ENCODE measurements at places on chromosomes 3 and 15. TPM values are rescaled to one million over a fixed set of nuclear protein-coding genes. Genes with fewer than 3 reads are reported as not detected.

The MYO5C gene
- total RNA-seq, result 22.3 TPM

The PLOD2 gene
- total RNA-seq, result 31.0 TPM

The TRIM42 gene
- total RNA-seq, result not detected

The HHATL gene
- total RNA-seq, result not detected

The ADAMTS17 gene
- 0.06 TPM for total RNA-seq

The IGSF11 gene
- total RNA-seq, result not detected

The RRP9 gene
- 56.8 TPM for total RNA-seq

The CILP gene
- total RNA-seq, result not detected

The IQCF5 gene
- total RNA-seq, result not detected

The NANOGP8 gene
- total RNA-seq, result not detected

The KIF7 gene
- total RNA-seq, result 6.1 TPM

The TMEM89 gene
- total RNA-seq, result not detected

The FSD2 gene
- not detected for total RNA-seq

The GLDN gene
- total RNA-seq, result not detected

The IGSF10 gene
- under 0.01 TPM for total RNA-seq

The FAM3D gene
- not detected for total RNA-seq

The MRPS25 gene
- total RNA-seq, result 27.0 TPM

The PLA2G4E gene
- not detected for total RNA-seq

The CBLB gene
- 5.9 TPM for total RNA-seq

The TNNC1 gene
- 0.51 TPM for total RNA-seq

The ZBBX gene
- total RNA-seq, result not detected

The GPR176 gene
- total RNA-seq, result 35.4 TPM

The ACSBG1 gene
- 0.07 TPM for total RNA-seq

The CLEC3B gene
- not detected for total RNA-seq

The MGLL gene
- 82.2 TPM for total RNA-seq

The ARL6IP5 gene
- total RNA-seq, result 114 TPM

The EDEM1 gene
- total RNA-seq, result 50.6 TPM

The LRRC2 gene
- total RNA-seq, result not detected

The WWTR1 gene
- 52.0 TPM for total RNA-seq

The GNAT1 gene
- not detected for total RNA-seq

The AGTR1 gene
- total RNA-seq, result 0.14 TPM

The SLC15A2 gene
- 0.40 TPM for total RNA-seq

The GOLGA6B gene
- not detected for total RNA-seq

The ACTRT3 gene
- total RNA-seq, result 3.8 TPM

The PLA2G4F gene
- total RNA-seq, result 0.72 TPM

The GOLGA6A gene
- not detected for total RNA-seq

The ATRIP gene
- total RNA-seq, result 5.9 TPM

The CRTC3 gene
- 7.1 TPM for total RNA-seq

Data from epithelial cell of proximal tubule (primary cell).